ENCODE measurements at places on chromosomes 2 and 18.
A peak's percentile ranks its signal among the peaks of the same experiment; 100 is the strongest.

- DNase-seq = no peak
Measured at GRCh38 chr2:178479275-178479616, 846 bp upstream of the FKBP7 start.

DNA sequence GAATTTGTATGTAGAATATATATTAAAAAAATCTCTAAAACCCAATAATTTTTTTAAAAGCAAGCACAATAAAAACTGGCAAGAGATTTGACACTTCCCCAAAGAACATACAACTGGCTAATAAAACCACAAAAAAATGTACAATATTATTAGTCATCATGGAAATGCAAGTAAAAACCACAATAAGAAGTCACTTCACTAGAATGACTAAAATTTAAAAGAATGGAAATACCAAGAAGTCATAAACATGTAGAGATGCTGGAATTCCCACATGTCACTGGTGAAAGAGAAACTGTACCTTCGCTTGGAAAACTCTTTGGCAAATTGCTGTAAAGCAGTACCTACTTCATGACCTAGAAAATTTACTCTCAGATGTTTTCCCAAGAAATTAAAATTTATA, 43.4 kb upstream of the KYNU start:
- DNase-seq = no peak

- DNase-seq = no peak
Measured at GRCh38 chr2:66507673-66508201, 72.8 kb downstream of the MEIS1 start.

- peak; percentile 48 for DNase-seq
Measured at GRCh38 chr2:102355526-102356380, at the start of gene IL18R1. TSS of gene IL18R1 (plus strand) at chr2:102355796. CDS start at chr2:102362661, 6,865 bp downstream.

GRCh38 chr2:235381261-235381912, 112.5 kb upstream of the AGAP1 start:
- no peak for DNase-seq

- DNase-seq = no peak
Measured at GRCh38 chr18:64718808-64719207, 569.9 kb upstream of the LINC00305 start.

DNA sequence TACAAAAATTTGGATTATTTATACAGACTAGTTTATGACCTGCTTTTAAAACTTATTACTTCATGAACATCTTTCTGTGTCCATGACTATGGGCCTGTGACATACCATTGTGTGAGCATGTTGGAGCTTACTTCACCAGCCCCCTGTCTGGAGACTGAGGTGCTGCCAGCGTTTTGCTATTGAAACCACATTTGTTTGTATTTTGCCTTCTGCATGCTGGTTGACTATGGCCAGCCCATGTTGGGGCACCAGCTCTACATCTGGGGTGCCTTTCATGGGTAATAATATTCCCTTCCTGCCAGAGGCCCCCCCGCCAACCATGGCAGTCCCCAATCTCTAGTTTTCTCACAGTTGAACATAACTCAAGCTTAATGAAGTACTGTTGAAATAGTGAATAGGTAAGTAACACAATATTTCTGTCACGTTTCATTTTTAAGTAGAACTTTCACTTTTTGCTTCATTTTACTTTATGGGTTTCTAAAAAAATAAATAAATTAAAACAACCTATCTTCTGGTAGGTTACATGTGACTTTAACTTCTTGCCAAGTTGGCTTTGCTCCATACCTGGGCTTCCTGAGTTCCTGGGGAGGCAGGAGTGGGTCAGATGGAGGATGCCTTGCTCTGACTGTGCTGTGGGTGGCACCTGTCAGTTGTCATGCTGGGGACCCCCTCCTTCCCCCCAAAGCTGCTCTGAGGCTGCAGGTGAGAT, 63.9 kb downstream of the DGKD start:
- no peak for DNase-seq

- DNase-seq = peak; percentile 31
Measured at GRCh38 chr2:110853516-110853915, 121.1 kb downstream of the ACOXL start.

- no peak for DNase-seq
Measured at GRCh38 chr2:60806988-60807681, 51.1 kb downstream of the PAPOLG start.

DNA sequence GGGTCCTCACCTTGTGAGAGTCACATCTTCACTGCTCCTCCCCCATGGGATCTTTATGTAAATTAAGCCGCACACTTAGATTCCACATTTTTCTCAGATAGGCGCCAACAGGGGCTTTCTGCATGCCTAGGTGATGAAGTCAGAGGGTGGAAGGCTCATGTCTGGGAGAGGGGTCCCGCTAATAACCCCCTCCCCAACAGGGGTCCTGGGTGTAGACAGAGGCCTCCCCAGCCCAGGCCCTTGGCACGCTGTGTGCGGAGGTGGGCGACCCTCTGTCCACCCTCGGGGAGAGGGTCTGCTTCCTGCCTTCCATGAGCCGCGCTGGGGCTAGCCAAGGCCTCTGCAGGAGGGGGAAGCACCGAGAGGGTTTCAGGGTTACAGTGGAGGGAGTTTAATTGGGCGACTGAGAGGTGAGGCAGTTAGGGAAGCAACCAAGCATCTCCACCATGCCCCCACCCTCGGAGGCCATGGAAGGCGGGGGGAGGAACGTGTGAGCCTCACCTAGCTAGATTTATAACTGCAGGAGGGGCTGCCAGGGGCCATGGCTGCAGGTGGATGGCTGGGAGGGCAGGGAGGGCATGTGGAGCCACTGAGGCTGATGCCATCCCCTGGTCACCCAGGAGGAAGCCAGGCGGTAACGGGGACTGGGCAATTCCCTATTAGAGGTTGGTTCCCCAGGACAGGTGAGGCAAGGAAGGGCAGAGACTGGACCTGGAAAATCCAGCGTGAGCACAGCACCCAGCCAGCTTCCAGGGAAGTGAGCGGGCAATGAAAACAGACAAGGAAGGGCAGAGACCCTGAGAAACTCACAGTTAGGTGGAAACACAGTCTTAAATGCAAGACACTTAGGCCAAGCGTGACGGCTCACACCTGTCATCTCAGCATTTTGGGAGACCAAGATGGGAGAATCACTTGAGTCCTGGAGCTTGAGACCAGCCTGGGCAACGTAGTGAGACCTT, 7.7 kb upstream of the PXDN start:
- no peak for DNase-seq

GRCh38 chr2:4515871-4516761, 812.7 kb downstream of the DCDC2C start:
- no peak for DNase-seq

- no peak for DNase-seq
Measured at GRCh38 chr2:68696554-68696953, 38.1 kb upstream of the ARHGAP25 start.

GRCh38 chr2:77387324-77387723, 134.9 kb downstream of the LRRTM4 start:
- DNase-seq = no peak

- DNase-seq = no peak
Measured at GRCh38 chr2:46878886-46879285, 36.7 kb downstream of the MCFD2 start.

- no peak for DNase-seq
Measured at GRCh38 chr2:22904126-22904684, 480.8 kb upstream of the KLHL29 start.

- no peak for DNase-seq
Measured at GRCh38 chr2:209960045-209960444, 42.4 kb upstream of the RPE start.

DNA sequence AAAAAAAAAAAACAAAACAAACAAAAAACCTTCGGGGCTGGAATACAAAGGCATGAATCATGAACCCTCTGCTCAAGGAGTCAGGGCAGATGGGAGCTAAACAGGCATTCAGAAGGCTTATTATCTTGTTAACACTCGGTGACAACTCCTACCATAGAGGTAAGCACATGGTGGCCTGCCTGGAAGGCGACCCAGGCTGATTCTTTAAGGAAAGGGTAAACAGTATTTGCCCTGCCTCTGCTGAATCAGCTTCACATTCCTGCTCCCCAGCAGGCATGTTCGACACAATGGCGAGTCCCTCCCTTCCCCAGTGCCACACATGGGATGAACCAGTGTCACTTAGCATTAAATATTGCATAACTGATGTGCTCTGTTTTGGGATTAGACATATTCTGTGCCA, 191.9 kb downstream of the ARL4C start:
- DNase-seq = no peak

GRCh38 chr2:233064530-233065199, 4.5 kb downstream of the INPP5D start:
- DNase-seq = no peak

DNA sequence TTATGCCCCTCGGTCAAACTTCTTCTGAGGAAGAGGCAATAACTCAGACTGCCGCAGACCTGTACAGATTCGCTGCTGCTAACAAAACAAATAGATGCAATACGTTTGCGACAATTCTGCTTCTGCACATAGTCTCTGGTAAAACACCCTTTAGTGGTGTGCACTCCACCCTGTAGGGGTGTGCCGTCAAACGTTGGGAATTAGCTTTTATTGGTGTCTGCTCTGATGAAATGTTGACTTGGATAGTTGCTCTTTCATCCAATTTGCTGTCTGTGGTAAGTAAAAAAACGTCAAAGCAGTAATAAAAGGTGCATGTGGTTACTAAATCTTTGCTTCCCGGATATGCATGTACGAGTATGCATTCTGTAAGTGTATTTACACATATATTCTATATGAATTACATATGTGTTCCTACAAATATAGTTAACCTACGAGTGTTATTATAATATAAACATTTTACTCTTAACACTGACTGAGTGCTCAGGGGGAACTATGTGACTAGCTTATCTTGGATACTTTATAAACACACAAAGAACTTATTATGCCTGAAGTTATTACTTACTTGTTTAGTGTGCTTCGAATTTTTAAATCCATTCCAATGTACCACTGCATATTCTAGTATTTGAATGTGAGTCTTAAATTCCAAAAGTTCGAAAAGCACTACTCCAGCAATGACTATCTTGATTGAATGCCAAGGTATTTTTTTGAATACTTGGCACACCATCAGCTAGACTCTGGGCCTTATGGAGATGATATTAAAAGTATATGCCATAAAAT, 610.2 kb downstream of the ZEB2 start:
- no peak for DNase-seq

- DNase-seq = no peak
Measured at GRCh38 chr18:42024131-42024530, 69.1 kb downstream of the PIK3C3 start.

DNA sequence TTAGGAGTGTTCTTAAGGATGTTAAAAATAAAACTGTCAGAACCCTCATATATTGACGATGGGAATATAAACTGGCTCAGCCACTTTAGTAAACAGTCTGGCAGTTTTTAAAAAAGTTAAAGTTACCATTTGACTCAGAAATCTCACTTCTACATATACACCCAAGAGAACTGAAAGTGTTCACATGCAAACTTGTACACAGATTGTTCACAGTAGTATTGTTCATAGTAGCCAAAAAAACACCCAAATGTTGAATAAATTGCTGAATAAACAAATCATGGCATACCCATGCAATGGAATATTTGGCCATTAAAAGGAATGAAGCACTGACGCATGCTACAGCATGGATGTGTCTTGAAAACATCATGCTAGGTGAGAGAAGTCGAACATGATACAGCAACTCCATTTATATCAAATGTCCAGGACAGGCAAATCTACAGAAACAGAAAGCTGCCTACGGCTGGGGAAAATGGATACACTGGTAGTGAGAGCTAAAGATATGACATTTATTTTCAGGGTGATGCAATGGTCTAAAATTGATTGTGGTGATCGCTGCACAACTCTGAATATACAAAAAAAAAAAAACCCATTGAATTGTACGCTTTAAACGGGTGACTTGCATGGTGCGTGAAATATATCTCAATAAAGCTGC, 10.1 kb downstream of the RPL31 start:
- no peak for DNase-seq

- DNase-seq = no peak
Measured at GRCh38 chr2:29323961-29324360, 208.7 kb downstream of the CLIP4 start.

GRCh38 chr2:137655814-137656213, 308.5 kb upstream of the HNMT start:
- no peak for DNase-seq

DNA sequence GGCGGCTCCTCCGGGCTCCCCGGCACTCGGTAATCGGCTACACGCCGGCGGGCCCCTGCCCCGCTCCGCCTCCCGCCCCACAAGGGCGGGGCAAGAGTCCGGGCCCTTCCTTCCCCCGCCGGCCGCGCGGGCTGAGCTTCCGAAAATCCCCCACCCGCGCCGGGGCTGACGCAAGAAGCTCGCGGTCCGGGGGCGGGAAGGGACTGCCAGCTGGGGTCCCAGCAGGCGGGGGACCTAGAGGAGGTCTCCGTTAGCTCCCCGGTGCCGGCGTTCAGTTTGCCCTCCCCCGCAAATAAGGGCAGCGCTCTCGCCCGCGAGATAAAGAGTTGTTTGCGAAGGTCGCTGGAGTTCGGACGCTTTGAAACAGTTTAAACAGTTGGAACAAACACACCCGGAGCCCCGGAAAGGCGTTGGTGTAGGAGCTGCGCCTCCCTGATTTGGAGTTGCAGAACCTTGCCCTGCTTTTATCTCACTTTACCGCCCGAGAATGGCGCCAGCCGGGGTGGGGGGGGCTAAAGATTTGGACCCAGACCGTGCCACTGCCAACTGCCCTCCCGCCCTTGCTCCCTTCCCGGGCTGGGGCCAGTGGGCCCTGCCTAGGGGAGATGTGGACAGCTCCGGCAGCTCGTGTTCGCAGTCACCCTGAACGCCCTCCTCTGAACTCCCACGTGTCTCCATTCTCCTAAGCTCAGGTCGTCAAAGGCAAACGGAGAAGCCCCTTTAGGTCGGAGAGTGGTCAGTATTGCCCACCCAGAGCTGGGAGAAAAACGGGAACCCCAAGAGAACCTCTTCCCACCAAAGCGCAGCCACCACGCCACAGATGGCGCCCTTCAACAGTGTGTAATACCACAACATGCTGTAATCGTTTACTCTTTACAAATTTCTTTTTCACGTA, at the start of gene NFE2L2:
Gene NFE2L2 (minus strand): TSS at position 35 of the 895 bp plus-strand sequence. CDS start 151 bp downstream, outside the sequence.
- peak; percentile 84 for DNase-seq

GRCh38 chr2:48946449-48947048, 191.0 kb upstream of the LHCGR start:
- DNase-seq = no peak

DNA sequence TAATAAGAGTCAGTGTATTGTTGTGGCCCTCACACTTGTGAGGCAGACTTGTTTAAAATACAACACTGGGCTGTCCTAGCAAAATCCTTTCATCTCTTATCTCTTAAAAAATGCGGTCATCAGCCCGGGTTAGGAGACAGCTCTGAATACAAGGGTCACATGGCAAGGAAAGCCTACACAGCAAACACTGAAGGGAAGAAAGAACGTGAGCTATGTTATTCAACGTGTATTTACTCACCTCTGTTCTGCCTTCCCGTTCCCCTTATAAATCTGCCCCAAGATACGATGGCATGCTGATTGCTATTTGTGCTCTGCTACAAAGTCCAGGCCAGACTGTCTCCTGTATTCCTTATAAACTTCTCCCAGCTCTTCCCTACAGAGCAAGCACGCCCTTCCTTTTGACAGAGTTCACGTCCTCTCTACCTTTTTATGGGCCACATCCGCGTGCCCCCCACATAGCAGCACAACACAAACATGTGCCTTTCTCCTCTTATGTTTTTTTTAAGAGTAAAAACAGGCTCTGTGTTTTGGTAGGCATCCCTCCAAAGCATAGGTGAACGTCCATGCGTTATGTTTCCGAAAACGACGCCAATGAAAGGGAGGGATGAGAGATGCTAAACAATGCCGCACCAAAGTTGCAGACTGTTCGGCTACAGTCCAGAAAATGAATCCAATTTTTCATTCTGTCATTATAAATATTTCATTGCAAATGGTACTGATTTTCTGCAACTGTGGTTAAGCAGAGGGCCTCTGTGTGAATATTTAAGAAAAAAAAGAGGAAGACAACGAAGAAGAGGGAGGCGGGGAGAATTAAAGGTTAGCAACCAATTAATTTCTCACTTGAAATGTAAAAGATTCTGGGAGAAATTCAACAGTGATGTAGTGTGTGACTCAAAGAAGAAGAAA, 274.7 kb downstream of the ZNF521 start:
- no peak for DNase-seq

- no peak for DNase-seq
Measured at GRCh38 chr2:190564838-190565237, 30.3 kb upstream of the NEMP2 start.

Measured in stimulated activated CD8-positive, alpha-beta memory T cell treated with anti-CD3 and anti-CD28 coated beads, Interleukin-7, amount 100 ng/mL, for 1 hour (primary cell).